Kidney epithelial cell (primary cell): ENCODE measurements at places on chromosomes 3 and 15.

GRCh38 chr3:165440380-165440779 lies 244.2 kb upstream of the SLITRK3 start:
- DNase-seq, result no peak

DNA sequence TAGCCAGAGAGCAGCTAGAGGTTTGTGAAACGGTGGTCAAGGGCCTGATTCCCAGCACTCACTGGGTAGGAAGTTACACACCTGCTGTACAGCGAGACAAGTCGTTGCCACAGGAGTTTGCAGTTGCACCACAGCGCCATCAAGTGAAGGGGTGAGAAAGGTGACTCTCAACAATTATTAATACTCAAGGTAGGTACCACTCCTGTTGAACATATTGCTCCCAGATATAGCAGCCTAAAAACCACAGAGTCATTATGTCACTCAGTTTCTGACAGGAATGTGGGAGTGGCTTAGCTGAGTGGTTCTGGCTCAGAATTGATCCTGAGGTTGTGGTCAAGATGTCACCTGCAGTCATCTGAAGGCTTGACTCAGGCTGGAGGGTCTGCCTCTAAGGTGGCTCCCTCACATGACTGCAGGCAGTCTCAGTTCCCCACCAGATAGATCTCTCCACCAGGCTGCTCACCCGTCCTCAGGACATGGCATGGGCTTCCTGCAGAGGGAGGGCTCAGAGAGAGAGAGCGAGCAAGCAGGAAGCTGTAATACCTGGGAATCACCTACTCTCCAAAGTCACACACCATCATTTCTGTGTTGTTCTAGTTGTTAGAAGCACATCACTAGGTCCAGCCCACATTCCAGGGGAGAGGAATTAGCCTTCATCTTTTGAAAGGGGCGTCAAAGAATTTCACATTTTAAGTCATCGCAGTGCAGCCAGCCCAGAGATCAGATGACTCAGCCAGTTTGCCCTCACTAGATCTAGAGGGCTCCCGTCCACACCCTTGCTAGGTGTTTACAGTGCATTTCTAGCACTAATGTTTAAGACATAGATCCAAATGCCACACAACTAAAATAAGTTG lies 17.0 kb upstream of the ANO10 start:
- DNase-seq, result no peak

GRCh38 chr3:16533928-16534574 lies 20.6 kb upstream of the RFTN1 start:
- no peak for DNase-seq

DNA sequence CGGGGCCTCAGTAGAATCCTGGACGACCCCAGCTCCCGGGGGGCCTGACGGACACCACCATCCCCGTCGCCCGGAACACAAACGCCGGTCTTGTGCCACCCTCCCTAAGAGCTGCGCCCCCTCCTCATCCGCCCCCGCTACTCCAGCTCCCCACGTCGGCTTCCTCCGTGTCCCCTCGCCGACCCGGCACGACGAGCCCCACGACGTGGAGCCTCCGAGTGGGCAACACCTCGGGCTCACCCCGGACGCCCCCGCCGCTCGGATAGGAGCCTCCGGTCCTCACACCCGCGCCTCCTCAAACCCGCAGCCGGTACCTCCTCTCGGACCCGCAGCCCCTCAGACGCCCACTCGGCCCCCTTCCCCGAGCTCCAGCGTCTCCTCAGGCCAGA lies 525 bp downstream of the NPTN start:
- DNase-seq, result no peak

DNA sequence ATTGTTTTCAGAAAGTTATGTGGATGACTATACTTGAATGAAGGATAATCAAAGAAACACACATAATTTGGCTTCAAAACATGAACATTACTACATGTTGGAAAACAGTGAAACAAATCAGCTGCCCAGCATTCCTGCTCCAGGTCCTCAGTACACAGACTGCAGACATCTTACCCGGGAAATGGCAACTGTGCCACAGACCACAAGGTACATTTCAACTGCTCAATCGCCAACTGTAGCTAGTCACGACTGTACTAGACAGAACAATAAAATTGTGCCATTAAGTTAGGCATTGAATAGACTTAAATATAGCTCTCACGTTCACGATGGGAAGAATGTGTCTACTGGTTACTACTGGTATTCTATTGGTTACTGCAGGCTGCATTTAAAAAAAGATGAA lies 5.0 kb downstream of the NAA50 start:
- DNase-seq, result no peak

GRCh38 chr3:106168962-106169750 lies 300.3 kb upstream of the CBLB start:
- no peak for DNase-seq
